H54 (cell line): ENCODE measurements at places on chromosomes 7 and 10.
A peak's percentile ranks its signal among the peaks of the same experiment; 100 is the strongest.

GRCh38 chr7:155897758-155898386 is 85.6 kb upstream of the SHH start:
- DNase-seq = no peak

DNA sequence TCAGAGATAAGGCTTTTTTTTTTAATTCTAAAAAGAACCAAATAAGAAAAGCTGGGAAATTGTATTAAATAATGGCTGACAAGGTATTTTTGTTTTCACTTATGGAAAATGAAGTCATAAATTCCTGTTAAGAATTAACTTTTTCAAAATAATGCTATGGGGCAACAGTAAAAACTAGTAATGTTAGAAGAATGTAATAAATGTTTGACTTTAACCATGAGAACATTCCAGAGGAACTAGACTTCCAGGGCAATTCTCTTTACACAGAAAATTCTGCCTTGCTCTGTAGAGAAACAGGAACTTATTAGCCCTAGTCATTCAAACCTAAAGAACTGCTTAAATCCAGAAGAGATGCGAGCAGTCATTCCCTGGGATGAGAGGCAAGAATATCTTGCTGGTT is 571.1 kb downstream of the IPMK start:
- DNase-seq = no peak

- DNase-seq = no peak
Measured at GRCh38 chr10:74760086-74760979, 66.1 kb upstream of the KAT6B start.

- DNase-seq = no peak
Measured at GRCh38 chr7:1117321-1117928, 29.5 kb downstream of the GPER1 start.

- DNase-seq = peak; percentile 19
Measured at GRCh38 chr10:13716081-13717071, 129.6 kb downstream of the PRPF18 start.

DNA sequence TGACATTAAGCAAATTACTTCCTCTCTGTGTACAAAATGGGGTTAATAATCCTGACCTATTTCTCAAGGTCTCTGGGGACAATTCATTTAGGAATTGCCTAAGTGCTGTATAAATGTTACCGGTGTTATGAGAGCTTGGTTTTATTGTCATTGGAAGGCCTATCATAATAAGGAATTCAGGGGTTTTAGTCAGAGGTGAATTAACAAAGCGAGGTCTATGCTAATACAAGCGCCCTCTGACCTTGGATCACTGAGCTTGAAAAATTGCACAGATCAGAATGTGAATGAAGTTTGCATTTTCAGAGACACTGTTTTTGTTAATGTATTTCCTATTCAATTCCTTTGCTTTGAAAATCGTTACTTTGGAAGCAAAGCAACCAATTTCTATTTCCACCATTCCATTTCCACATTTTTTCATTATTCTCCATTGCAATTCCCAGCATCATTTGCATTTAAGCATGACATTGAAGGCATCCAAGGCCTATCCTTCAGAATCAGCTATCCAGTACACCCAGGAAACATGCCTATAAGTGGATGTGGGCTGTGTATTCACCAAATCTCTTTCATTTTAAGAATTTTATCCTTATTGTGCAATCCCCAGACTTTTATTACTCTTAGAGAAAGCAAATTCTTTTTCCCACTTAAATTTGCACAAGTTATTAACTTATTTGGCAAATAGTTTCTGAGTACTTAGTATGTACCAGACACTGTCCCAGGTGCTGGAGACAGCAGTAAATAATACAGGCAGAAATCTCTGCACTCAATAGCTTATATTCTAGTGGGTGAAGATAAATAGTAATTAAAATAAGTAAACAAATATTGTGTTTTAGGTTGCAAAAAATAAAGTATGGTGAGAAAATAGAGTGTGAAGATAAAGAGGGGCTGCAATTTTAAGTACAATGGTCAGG is 133.1 kb downstream of the NRCAM start:
- no peak for DNase-seq
